Activated B cell treated with CpG ODN at 0.5 μM for 24 hours (primary cell): ENCODE measurements at places on chromosomes 2 and 18. TPM values are rescaled to one million over a fixed set of nuclear protein-coding genes. Genes with fewer than 3 reads are reported as not detected.

The COBLL1 gene
- total RNA-seq: 182 and 222 TPM in 2 replicates

The MAL gene
- not detected in 2 replicates for total RNA-seq

The ADD2 gene
- 12.5 and 15.4 TPM in 2 replicates for total RNA-seq

The ANO7 gene
- 1.2 and 1.5 TPM in 2 replicates for total RNA-seq

The PIGN gene
- total RNA-seq: 26.4 and 29.4 TPM in 2 replicates

DNA sequence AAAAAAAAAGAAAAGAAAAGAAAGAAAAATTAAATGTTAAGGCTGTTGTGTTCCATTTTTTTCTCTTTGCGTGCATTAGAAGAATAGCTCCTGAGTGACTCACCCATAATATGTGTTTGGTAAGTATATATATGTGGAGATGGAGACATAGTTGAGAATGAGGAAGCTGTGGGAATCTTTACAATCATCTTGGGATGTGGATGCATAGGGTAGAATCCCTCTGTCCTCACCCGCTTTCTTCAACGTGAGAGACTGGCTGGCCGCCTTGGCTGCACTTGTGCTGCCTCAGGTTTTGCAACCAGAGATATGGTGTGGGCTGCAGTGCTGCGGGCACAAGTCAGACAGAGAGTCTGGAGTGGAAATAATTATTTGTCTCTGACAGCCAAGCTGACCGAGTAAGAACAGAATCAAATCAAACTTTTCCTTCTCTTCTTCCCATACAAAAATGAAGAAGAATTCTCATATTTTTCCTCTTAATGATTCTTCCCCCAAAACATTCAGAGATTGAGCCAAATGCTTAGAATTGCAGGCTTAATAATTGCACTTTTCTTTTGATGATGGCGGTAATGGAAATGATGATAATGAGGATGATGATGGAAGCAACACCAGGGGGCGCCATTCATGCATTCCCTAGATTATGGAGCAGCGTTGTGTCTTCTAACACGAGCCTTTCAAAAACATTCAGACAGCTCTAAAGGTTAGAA, 48.5 kb downstream of the SERPINB7 start:
- no peaks in the 10 kb centered on the region for H3K4me1 ChIP-seq
- H3K27ac ChIP-seq: no peak overlapping the region
- H3K4me3 ChIP-seq: no peak overlapping the region
- no peaks in the 10 kb centered on the region for H3K36me3 ChIP-seq

- no peaks in the 10 kb centered on the region for H3K4me1 ChIP-seq
- peaks cover 12% of the 10 kb centered on the region for H3K27me3 ChIP-seq
- DNase-seq: no peak
- H3K36me3 ChIP-seq: no peaks in the 10 kb centered on the region
- H3K4me3 ChIP-seq: no peak overlapping the region
These were observed 36.8 kb upstream of the IGFBP2 start for GRCh38 chr2:216596236-216596979.

- H3K27me3 ChIP-seq: no peaks in the 10 kb centered on the region
- peaks cover 9% of the 10 kb centered on the region for H3K4me1 ChIP-seq
- DNase-seq: no peak
- no peak overlapping the region for H3K4me3 ChIP-seq
These were observed 11.4 kb downstream of the CTIF start for GRCh38 chr18:48550101-48550729.

DNA sequence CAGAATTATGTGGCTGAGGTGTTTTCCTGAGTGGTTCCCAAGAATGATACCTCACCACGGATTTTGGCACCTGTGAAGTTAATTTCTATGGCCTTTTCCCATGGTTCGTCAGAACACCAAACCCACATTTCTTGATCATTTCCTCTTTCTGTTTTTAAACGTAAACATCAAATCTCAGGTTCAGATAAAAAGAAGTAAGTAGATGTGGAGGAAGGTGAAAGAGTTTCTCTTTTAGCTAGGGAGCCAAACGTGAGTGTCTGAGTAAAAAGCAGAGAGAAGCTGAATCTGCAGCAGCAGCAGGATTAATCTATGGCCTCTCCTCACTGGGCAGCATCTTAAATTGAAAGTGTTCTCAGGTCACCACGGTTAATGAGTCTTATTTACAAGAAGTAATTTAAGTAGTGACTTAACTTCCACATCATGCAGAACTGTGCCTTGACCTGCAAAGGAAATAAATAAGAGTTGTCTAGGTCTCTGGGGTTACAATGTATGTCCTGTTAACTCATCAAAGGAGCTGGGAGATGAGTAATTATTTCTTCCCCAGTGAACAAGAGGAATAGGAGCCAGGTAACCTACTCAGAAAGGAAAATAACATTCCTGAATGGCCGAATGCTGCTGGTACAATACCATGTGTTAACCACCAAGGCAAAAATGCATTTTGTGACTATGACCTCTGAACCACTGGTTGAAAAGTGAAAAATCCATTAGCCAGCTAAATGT, 139.6 kb upstream of the NETO1 start:
- no peaks in the 10 kb centered on the region for H3K36me3 ChIP-seq
- DNase-seq: no peak
- peak overlapping the region; percentile 65 for H3K27ac ChIP-seq
- H3K4me3 ChIP-seq: peak overlapping the region; percentile 32
- H3K27me3 ChIP-seq: no peaks in the 10 kb centered on the region
- peaks cover 27% of the 10 kb centered on the region for H3K4me1 ChIP-seq

- H3K4me3 ChIP-seq: no peak overlapping the region
- no peak for DNase-seq
- no peaks in the 10 kb centered on the region for H3K36me3 ChIP-seq
- H3K4me1 ChIP-seq: no peaks in the 10 kb centered on the region
These were observed 124.9 kb downstream of the RGPD3 start for GRCh38 chr2:106343274-106343673.

- no peaks in the 10 kb centered on the region for H3K4me1 ChIP-seq
- H3K4me3 ChIP-seq: no peak overlapping the region
- no peaks in the 10 kb centered on the region for H3K27me3 ChIP-seq
- no peak for DNase-seq
These were observed 88.7 kb downstream of the MYO1B start for GRCh38 chr2:191333911-191334357.

DNA sequence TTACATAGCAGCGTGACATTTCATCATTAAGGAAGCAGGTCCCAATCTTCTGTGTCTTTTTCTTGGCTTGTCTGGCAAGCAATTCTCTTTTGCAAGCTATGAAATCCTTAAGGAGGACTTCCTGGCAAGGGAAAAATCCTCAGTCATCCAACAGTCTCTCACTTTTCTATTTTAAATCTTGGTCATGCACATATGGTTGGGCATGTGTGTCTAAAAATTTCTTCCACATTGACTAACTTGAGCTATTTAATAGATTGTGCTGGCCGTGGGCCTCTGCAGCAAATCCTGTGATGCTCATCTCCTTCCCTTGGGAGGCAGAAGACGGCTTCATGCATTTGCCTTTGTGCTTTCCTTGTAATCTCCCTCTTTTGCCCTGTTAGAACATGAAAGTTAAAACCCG, 634.3 kb upstream of the FANCL start:
- peaks cover 12% of the 10 kb centered on the region for H3K27me3 ChIP-seq
- H3K36me3 ChIP-seq: no peaks in the 10 kb centered on the region
- H3K4me1 ChIP-seq: no peaks in the 10 kb centered on the region
- H3K27ac ChIP-seq: no peak overlapping the region
- no peak overlapping the region for H3K4me3 ChIP-seq

GRCh38 chr18:32911660-32912284, 138.9 kb upstream of the KLHL14 start:
- no peak overlapping the region for H3K27ac ChIP-seq
- no peaks in the 10 kb centered on the region for H3K27me3 ChIP-seq
- no peak overlapping the region for H3K4me3 ChIP-seq
- DNase-seq: no peak
- H3K4me1 ChIP-seq: peaks cover 56% of the 10 kb centered on the region
- no peaks in the 10 kb centered on the region for H3K36me3 ChIP-seq

DNA sequence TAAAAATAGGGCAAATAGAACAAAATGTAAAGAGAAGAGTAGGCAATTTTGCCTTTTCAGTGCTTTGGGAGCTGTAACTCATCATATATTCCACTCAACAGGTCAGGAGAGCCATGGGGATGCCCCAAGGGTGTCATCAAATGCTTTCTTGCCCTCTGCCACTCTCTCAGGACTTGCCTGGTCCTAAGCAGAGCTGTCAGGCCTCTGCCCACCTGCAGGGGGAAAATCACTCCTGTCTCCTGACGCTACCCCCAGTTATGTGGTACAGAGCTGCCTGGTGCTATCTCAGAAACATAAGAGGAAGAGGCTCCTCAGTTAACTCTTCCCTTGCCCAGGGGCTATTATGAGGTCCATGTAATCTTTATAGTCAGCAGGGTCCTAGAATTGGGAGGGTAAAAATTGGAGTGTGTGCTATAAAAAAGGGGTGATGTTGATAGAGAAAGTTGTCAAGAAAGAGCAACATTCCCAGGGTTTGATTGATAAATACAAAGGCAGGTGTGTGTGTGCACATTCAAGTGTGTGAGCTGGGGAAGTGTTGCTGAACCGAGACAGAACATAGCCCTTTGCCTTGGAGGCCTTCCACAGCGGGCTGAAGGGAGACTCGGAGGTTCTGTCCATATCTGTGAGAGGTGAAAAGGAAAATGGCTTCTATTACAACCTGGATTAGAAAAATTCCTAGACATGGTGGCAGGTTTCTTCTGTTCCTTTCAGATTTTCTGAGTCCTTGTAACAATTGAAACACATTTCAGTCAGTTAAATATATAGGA, 25.4 kb downstream of the PTPRM start:
- no peak overlapping the region for H3K27ac ChIP-seq
- H3K4me3 ChIP-seq: no peak overlapping the region
- no peak for DNase-seq
- no peaks in the 10 kb centered on the region for H3K36me3 ChIP-seq

GRCh38 chr2:210477496-210477895, 937 bp upstream of the LANCL1 start:
- no peaks in the 10 kb centered on the region for H3K27me3 ChIP-seq
- no peak for DNase-seq
- H3K4me3 ChIP-seq: peak overlapping the region; percentile 99
- peaks cover 16% of the 10 kb centered on the region for H3K36me3 ChIP-seq

GRCh38 chr2:25290811-25291495, 50.8 kb downstream of the DNMT3A start:
- no peak for DNase-seq
- H3K36me3 ChIP-seq: no peaks in the 10 kb centered on the region
- peaks cover 53% of the 10 kb centered on the region for H3K4me1 ChIP-seq
- H3K27me3 ChIP-seq: no peaks in the 10 kb centered on the region
- H3K27ac ChIP-seq: no peak overlapping the region

GRCh38 chr2:195508139-195508455, 148.9 kb upstream of the SLC39A10 start:
- H3K4me1 ChIP-seq: peaks cover 7% of the 10 kb centered on the region
- no peak overlapping the region for H3K4me3 ChIP-seq
- H3K36me3 ChIP-seq: no peaks in the 10 kb centered on the region
- no peaks in the 10 kb centered on the region for H3K27me3 ChIP-seq

DNA sequence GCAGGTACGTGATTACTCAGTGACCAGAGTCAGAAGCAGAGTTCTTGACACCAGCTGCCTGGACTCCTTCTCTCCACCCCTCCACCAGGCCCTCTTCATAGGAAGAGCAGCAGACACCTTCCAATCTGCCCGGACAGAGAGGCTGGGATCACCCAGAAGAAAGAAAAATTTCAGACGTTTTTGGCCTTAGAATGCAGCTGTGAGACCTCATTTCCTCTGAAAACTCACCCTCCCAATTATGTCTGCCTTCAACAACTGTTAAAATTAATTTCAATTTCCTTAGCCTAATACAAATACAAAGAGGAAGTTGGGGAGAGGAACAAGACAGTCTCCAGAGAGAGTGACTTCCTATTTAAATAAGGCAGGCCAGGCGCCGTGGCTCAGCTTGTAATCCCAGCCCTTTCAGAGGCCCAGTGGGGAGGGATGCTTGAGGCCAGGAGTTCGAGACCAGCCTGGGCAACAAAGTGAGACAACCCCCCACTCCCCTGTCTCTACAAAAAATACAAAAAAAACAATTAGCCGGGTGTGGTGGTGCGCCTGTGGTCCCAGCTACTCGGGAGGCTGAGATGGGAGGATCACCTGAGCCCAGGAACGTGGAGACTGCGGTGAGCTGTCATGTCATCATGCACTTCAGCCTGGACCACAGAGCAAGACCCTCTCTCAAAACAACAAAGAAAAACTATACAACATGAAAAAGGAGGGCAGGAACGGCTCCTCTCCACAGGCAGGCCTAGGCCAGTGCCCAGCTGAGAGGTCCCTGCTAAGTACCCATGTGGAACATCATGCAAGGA, 1.6 kb downstream of the SLC66A2 start:
- peak overlapping the region; percentile 85 for H3K4me3 ChIP-seq
- H3K27ac ChIP-seq: peak overlapping the region; percentile 92
- no peak for DNase-seq
- H3K27me3 ChIP-seq: no peaks in the 10 kb centered on the region
- peaks cover 26% of the 10 kb centered on the region for H3K36me3 ChIP-seq
- H3K4me1 ChIP-seq: peaks cover 49% of the 10 kb centered on the region

DNA sequence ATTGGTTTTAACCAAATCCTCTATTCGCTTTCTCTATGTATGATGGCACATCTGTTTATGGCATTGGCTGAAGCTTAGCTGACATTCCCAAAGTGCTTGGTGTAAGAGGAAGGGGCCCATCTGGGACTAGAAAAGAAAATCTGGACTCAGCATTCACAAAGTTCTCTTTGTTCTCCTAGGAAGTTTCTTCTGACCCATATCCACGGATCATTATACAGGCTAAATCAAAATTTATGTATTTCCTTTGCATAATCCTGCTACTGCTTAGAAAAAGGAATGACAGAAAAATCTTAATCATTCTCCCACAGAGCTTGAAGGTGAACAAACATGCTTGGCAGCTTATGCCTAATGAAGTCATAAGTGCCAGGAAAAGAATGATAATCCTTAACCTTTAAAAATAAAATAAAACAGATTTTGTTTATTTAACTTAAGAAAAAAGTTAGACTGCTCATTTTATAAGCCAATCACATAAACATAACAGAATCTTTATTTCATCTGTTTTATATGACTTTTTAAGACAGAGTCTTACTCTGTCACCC, 88.4 kb downstream of the NYAP2 start:
- DNase-seq: no peak
- peaks cover 3% of the 10 kb centered on the region for H3K4me1 ChIP-seq
- no peaks in the 10 kb centered on the region for H3K27me3 ChIP-seq
- no peak overlapping the region for H3K27ac ChIP-seq
- no peaks in the 10 kb centered on the region for H3K36me3 ChIP-seq
- H3K4me3 ChIP-seq: no peak overlapping the region

DNA sequence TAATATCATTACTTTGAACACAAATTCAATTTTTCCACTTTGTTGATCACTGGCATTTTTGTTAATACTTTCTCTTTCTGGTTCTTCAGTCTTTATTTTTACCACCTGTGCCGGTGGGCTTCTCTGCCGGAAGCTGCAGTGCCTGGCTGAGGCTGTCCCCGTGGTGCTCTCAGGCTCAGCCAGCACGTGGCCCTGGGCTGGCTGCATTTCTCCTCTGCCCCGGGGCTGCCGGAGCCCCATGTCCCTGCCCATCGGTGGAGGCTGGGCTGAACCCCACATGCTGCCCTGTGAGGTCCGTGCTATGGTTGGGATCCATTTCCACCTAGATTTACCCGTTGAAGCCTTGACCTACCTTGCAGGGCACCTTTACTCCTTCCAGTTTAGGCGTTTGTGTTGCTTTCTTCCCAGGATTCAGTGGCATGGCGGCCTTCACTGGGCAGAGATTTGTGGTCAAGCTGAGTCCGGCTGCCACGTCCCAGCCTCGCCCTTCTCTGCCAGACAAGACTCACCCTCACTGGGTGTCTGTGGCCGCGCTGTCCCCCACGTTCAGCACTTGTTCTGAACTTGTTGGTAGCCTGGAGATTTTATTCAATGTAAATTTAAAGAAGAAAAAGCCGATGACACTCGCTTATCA, 12.8 kb upstream of the TMEM18 start:
- no peaks in the 10 kb centered on the region for H3K27me3 ChIP-seq
- DNase-seq: no peak
- H3K4me3 ChIP-seq: no peak overlapping the region
- H3K36me3 ChIP-seq: peaks cover 3% of the 10 kb centered on the region
- H3K4me1 ChIP-seq: peaks cover 17% of the 10 kb centered on the region
- H3K27ac ChIP-seq: no peak overlapping the region
